ENCODE measurements at places on chromosomes 6 and 20.

GRCh38 chr6:169617562-169617961 lies 84.3 kb downstream of the WDR27 start:
- no peak for DNase-seq

DNA sequence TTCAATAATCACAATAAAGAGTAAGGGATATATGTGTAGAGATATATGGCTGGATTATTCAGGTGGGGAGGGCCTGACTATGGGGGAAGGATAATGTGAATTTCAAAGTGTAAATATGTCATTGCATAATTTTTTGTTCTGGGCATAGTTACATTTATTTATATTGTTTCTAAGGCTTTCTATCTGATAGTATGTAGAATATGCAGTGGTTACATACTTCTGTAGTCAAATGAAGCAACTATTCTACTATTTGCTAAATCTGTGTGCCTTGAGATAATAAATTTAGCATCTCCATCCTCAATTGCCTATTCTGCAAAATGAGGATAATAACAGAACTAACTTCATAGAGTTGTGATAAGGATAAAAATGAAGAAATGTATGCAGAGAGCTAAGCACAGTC lies 359.2 kb downstream of the CDKAL1 start:
- DNase-seq = no peak

- no peak for DNase-seq
Observed at GRCh38 chr6:19806971-19807396, 30.2 kb upstream of the ID4 start.

- no peak for DNase-seq
Observed at GRCh38 chr6:33850296-33850695, 46.5 kb upstream of the MLN start.

DNA sequence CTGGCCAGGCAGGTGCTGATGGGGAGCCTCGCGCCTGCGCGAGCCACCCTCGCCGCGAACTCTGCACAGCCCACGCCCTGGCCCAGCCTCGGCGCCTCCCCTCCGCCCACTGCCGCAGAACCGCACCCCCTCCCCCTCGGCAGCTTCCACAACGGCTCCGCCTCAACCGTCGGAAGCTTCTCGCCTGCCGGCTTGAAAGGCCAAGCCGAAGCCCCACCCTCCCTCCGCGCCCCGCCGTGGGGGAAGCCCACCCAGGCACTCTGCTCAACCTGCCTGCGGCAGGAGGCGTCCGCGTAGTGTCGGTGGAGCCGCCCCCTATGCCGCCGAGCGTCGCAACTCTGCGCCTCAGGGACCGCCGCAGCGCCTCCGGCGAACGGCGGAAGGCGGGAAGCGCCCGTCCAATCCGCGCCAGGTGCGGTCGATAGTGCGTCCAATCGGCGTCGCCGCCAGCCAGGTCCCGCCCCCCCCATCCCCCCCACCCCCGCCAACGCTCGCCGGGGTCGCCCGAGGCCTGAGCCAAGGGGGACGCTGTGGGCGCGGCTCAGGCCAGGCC lies at the start of gene SYCP2:
Gene SYCP2 (minus strand): TSS at position 342 of the 553 bp plus-strand sequence. CDS start 11,224 bp downstream, outside the sequence.
- no peak for DNase-seq

DNA sequence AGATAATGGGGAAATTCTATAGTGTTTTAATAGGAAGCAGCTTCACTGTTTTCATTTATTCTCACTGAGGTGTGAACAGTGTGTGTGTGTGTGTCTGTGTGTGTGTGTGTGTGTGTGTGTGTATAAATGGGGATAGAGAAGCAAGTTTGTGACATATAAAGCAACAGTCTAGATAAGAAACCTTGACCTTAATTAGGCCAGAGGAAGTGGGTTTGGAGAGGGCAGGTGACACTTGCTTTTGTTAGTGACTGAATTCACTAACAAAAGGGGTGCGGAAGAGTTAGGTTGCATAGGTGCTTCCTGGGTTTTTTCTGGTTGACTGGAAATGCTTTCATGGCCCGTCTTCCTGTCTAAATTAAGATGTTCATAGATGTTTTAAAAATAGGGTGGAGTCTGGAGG lies 515.7 kb upstream of the FLRT3 start:
- no peak for DNase-seq

DNA sequence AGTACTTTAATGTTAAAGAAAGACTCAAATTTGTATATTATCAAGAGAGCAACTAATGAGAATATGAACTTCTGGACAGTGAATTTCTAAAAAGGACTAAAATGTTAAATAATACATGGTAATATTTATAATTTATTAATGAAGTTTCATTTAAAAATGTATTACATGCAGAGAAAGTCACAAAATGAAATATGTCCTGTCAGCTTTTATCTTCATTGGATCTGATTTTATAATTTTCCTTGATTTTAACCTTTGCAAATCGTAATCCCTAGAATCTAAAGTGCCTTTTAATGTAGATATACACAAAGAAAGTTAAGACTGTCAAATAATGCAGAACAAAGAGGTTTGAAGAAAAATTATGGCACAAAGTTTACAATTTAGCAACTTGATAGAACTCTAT lies 16.4 kb downstream of the ANKEF1 start:
- DNase-seq = no peak

- DNase-seq = no peak
Observed at GRCh38 chr20:29318871-29319461, 1938.5 kb upstream of the DEFB115 start.

DNA sequence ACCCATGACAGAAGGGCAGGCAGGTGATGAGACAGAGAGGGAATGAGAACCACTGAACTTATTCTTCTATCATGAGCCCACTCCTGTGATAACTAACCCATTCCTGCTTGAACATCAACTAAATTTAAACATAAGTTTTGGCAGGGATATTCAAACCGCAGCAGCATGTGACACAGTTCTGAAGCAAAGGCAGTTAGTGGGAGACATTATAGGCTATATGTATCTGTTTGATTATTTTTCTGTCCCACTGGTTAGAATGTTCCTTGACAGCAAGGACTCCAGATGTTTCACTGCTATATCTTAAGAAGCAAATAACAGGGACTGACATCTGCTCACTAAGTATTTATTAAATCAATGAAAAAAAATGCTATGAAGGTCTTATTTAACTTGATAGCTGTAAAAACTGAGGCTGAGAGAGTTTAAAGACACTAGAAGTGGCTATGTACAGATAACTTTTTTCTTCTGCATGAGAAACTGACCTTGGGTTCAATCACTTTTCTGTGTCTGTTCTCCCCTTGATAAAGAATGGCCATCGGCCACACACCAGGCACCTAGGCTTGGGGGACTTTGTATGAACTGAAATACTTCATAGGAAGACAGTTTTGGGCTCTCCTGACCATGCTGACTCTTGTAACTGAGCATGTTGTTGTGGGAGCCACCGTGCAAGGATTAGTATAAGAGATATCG lies 90.9 kb downstream of the CEP162 start:
- no peak for DNase-seq

DNA sequence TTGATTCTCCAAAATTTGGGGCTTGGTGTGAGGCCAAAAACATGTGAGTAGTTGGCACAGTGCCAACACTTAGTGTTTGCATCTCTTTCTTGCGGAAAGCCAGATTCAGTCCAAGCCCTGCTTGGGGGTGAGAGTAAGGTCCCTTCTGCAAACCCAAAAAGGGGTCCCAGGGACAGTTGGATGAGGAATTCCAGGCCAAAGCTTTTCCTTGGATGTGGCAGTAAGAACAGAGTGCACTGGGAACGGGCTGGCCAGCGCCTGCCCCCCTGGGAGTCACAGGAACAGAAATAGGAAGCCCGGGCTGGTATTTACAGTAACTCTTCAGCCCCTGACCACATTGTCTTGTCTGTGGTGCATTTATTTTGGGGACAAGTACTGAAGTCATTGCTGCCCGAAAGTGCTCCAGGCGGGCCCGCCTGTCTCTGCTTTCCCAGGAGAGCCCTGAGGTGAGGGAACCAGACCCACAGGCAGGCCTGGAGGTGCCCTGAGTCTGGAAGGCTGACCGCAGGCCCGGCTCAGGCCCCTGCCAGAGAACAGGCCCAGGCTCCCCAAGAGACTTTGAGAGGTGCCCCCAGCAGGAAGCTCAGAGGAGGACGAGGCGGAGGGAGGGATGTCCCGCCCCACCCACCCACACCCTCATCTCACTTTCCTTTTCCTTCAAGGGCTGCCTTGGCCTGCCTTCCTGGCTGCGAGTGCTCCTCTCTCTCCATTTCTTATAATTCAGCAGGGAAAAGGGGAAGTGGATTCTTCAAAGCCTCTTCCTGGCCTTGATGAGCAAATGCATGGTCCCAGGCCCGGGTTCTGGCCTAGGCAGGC lies 218.4 kb downstream of the MAFB start:
- no peak for DNase-seq
